Esophagus squamous epithelium (tissue), 5 donors: ENCODE measurements at places on chromosomes 1 and 21.

- DNase-seq = no peak
Measured at GRCh38 chr1:9868244-9868590, 41.9 kb downstream of the CTNNBIP1 start.

DNA sequence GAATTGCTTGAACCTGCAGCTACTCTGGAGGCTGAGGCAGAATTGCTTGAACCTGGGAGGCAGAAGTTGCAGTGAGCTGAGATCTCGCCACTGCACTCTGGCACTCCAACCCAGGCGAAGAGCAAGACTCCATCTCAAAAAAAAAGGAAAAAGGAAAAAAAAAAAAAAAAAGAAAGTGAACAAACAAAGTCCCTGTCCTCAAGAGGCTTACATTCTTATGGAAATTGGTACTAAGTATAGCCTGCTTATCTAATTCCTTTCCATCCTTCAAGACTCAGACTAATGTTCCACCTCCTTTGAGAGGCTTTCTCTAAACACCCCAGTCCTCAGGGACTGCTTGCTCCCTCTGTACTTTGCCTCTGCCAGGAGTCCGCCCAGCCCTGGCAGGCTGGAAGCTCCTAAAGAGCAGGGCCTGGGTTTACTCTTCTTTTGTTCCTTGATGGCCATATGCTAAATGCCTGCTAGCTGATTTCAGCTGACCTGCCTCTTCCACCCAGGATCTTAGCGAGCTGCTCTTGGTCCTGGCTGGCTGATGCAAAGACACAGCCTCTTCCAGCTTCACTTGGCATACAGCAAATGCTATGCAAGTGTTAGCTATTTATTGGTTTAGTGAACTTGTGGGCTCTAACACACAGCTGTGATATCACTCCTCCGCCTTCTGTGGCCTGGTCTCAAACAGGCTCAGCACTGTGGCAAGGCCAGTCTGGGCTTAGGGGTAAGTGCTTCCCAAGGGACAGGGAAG lies 9.8 kb downstream of the SLC9A1 start:
- no peak for DNase-seq

DNA sequence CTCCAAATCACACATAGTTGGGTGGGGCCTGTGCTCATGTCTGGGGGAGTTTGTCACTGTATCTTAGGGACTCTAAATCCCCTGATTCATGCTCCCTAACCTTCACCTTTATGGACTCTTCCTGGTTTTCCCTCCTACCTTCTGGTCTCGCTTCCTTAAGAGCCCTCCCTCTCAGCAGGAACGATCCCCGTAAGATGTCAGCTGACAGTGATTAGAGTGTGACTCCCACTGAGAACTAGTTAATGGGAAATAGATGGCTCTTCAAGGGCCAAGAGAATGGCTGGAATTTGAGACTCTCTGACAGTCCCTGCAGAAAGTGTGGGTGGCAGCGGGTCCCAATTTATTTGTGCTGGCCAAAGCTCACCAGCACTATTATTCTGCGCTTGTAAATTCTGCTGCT lies 22.0 kb downstream of the LYPD8 start:
- DNase-seq = no peak

DNA sequence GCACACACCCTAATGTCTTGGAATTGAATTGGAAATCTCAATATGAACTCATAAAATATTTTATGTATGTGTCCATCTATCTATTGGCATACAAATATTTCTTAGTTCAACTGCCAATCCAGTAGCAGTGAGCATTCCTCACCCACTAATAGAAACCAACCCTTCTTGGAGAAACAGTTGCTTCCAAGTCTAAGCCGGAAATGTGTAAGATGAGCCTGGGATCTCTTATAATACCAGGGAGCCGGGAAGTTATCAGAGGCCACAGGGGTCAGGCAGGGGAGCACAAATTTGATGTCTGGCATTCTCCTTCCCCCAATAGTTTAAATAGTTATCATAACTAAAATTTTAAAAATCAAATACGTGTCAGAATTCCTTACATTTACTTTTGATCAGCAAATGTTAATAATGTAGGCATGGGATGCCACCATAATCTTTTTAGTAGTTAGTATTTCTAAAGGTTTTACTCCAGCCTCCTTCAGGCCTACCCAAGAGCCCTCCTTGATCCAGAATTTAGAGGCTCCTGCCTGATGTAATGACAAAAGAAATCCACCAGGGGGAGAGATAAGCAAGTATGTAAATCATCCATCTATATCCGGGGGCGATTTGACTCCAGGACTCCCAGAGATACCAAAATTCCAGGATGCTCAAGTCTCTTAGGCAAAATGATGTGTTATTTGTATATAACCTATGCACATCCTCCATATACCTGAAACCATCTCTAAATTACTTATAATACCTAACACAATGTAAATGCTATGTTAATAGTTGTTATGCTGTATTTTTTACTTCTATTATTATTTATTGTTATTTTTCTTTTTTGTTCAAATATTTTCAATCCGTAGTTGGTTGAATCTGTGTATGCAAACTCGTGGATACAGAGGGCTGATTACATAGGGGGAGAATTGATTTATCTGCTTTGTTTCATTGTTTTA lies 218.7 kb upstream of the COA6 start:
- DNase-seq = no peak

DNA sequence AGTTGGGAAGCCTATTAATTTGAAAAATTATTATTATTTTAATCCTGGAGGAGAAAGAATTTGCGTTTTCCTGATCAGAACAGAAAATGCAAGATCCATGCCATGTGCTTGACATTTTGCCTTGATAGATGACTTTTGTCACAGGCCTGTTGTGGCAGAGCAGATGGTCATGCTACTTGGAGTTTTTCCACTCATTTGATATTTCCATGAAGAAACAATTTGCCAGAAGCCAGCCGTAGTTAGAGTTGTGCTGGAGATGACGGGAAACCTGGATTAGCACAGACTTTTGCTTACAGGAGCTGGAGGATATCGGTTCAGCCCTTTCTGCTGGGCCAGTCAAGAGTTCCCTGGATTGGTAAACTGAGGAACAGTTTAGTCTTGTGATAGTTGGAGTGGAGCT lies 3.2 kb downstream of the RCAN3 start:
- DNase-seq = no peak

- no peak for DNase-seq
Measured at GRCh38 chr1:73801912-73802429, 396.0 kb downstream of the LRRIQ3 start.

GRCh38 chr1:192378276-192378675 lies 61.5 kb downstream of the RGS21 start:
- DNase-seq = no peak

DNA sequence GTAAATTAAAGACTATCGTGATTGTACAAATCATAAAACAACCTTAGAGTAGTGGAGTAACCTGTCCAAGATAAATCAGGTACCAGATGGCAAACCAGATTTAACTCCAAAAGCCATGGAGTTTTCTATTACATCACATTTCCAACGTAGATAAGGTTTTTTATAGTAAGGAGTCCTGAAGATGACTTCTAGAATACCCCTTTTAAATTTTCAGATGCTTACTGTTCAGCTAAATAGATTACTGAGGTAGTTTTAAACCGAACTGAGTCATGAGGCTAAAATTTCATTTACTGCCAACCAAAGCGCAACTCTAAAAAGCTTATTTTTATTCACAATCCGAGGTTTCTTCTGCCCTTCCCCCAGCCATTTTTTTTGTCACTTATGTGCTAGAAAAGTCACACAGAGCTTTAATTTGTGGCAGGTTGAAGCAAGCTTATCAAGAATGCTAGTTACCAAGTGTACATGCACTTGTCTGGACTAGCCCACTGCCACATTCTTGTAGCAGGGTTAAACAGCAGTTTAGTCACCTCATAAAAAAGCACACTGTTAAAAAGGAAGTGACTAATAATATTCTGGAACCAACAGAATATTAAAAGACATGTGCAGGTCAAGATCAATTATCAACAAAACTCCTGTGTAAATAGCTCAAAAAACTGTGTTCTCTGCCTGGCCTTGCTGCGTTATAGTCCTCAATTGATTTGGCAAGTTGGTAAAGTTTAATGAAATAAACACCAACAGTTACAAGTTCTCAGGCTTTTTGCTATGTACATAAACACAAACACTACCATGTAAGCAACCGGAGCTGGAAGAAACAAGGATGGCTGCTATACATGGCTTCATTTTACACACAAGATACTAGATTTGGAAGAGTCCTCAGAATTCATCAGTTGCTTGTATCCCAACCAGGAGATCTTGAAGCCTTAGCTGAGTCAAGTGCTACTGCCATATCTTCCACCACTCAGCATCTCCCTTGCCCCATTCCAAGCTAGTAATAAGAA lies 180.3 kb upstream of the DMRTA2 start:
- DNase-seq = no peak

DNA sequence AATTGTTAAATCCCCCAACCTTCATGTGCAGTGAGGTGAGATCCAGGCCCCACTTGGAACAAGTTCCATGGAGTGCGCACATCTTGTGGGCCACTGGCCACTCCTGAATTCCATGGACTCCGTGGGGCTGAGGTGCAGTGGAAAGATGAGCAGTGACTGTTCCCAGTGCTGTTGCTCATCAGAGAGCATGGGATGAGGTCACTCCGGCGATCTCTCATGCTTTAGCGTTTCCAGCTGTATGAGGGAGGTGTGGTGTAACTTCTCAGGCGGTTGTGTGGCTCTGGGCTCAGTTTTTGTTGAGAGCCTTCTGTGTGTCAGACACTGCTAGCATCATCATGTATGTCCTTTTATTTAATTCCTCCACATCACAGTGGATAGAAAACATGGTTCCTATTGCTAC lies 96.2 kb downstream of the GALNT2 start:
- DNase-seq = no peak
